ENCODE measurements at places on chromosomes 6 and 20. TPM values are rescaled to one million over a fixed set of nuclear protein-coding genes. Genes with fewer than 3 reads are reported as not detected.

- no peak for DNase-seq
Measured at GRCh38 chr6:11367638-11368199, 135.3 kb upstream of the NEDD9 start.

The C6orf52 gene
- total RNA-seq, result not detected

- DNase-seq, result peak; percentile 54
Measured at GRCh38 chr20:40713508-40713907, 24.5 kb upstream of the MAFB start.

DNA sequence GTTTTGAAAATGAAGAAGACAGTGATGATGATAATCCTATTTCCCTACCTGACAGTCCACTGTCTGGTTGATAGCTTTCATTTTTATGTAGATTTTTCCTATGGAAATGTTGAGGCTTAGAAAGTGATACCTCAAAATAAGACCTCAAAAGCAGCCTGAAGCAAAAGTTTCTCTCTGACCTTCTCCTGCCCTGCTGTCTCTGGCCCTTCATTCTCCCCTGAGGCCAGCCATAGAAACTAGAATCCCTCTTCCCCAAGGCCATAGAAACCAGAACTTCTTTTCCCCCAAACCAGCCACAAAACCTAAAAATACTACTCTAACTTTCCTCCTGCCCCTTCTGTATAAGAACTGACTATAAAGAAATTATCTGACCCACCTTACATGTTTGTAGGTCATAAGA, 52.6 kb upstream of the GCM1 start:
- DNase-seq, result no peak

The LYRM4 gene
- 30.5 TPM for total RNA-seq

GRCh38 chr6:100105138-100105537, 111.1 kb upstream of the MCHR2 start:
- no peak for DNase-seq

- no peak for DNase-seq
Measured at GRCh38 chr6:48844696-48845095, 618.4 kb downstream of the MMUT start.

DNA sequence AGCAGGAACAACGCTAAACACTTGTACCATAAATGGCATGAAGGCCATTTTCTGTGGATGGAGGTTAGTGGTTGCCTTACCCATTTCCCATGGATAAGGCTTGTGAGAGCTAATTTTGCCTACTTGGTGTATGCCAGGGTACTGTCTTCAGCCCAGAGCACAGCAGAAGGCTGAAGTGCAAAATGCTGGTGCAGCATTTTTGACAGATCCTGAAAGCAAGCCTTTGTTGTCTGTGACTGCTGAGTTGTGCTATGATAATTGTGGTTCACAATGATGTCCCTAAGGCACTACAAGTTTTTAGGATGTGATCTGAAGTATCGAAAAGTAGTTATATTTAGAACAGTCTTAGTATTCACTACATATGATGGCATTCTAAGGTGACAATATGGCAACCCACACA, 14.7 kb upstream of the HMGN3 start:
- no peak for DNase-seq

The TSPO2 gene
- total RNA-seq, result not detected

The CD24 gene
- not detected for total RNA-seq

The SLC22A16 gene
- 0.20 TPM for total RNA-seq

- no peak for DNase-seq
Measured at GRCh38 chr6:147467886-147468285, 40.6 kb upstream of the SAMD5 start.

DNA sequence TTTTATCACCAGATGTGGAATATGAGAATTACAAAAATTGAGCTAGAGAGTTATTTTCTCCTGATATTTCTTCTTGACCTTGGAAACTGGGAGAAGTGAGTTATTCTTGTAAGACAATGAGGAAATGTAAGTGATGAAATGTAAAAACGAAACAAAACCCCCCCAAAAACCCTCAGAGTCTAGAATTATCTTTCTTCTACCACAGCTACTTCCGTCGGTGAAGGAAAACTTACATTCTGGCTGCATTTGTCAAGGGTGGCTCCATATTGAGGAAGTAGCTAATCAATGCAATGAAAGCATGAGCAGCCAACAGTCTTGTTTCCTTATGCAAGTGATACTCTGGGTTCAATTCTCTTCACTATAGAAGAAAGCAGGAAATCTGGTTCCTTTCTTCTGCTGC, 661.7 kb upstream of the CITED2 start:
- DNase-seq, result no peak

GRCh38 chr6:811831-812230, 118.9 kb upstream of the EXOC2 start:
- no peak for DNase-seq

- DNase-seq, result no peak
Measured at GRCh38 chr6:168785720-168786511, 344.9 kb downstream of the SMOC2 start.

The ABCC10 gene
- total RNA-seq, result 11.0 TPM

The POLR3F gene
- 7.4 TPM for total RNA-seq

DNA sequence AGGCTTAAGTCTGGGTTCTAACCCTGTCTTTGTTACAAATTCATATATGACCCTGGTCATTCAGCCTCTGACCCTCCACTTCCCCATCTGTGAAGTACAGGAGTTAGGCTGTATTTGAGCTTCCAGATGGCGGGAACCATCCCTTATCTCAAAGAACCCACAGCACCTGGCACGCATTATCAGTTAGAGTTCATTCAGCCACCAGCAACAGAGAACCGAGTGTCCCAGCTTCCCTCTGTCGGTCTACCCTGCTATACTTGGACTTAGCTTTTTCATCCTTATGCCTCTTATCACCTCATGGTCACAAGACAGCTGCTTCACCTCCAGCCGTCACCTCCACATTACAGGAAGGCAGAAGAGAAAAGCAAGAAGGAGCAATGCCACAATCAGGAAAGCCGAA, 147.8 kb downstream of the EYA2 start:
- DNase-seq, result no peak

The ZNF292 gene
- total RNA-seq, result 58.3 TPM

The C6orf141 gene
- 0.45 TPM for total RNA-seq

The TCF19 gene
- total RNA-seq, result 3.4 TPM

The KIAA1755 gene
- 17.0 TPM for total RNA-seq

DNA sequence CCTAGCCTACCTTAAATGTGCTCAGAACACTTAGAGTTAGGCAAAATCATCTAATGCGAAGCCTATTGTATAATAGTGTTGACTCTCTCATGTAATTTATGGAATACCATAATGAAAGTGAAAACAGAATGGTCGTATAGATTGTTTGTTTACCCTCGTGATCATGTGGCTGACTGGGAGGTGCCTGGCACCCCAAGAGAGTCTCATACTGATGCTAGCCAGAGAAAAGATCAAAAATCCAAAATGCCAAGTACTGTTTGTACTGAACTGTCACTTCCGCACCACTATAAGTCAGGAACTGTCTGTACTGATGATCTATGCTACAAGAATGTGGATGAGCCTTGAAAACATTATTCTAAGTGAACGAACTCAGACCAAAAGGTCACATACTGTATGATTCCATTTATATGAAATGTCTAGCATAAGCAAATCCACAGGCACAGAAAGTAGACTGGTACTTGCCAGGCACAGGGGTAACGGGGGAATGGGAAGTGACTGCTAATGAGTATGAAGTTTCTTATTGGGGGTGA, 22.4 kb downstream of the ZMYND8 start:
- no peak for DNase-seq

The CD83 gene
- total RNA-seq, result 1.7 TPM

The SLX4IP gene
- total RNA-seq, result 2.4 TPM

DNA sequence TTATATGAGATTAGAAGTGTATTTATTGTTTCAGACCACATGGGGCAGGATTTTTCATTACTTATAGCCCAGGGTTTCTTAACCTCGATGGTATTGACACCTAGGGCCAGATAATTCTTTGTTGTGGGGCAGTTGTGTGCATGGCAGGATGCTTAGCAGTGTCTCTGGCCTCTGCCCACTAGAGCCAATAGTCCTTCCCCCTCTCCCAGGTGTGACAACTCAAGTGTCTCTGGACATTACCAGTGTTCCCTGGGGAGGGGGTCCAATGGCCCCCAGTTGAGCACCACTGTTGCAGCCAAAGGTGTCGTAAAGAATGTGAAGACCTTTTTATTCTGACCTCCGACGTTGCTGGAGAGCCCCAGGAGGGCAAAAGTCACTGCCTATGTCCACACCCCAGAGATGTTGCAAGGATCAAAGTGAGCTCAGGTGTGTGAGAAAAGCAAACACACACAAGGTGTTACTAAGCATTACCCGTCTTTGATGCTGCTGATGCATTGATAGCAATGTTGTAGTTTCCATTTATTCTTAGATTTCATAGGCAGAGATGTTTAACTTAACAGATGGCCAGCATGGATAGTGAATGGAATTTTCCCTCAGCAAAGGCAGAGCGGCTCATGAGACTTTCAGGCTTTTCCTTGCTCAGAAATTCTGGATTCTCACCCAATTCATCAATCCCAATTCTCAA, 22.2 kb downstream of the BANF2 start:
- DNase-seq, result no peak

DNA sequence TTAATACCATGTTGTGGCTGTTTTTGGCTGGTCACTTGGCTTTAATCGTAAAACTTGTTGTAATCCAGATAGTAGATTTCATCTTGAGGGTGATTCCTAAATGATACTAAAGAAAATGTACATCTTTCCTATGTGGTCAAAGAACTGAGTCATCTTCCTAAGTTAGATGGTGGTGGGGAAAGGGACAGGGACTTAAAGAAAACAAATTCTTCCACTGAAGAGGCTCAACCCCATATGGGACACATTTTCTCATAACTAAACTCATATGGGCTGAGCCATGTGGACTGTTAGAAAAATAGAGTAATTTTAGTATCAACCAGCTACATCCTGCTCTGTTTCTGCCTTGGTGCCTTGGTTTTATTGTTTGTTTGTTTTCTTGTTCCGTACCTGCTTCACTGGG, 155.8 kb downstream of the TSHZ2 start:
- DNase-seq, result no peak

DNA sequence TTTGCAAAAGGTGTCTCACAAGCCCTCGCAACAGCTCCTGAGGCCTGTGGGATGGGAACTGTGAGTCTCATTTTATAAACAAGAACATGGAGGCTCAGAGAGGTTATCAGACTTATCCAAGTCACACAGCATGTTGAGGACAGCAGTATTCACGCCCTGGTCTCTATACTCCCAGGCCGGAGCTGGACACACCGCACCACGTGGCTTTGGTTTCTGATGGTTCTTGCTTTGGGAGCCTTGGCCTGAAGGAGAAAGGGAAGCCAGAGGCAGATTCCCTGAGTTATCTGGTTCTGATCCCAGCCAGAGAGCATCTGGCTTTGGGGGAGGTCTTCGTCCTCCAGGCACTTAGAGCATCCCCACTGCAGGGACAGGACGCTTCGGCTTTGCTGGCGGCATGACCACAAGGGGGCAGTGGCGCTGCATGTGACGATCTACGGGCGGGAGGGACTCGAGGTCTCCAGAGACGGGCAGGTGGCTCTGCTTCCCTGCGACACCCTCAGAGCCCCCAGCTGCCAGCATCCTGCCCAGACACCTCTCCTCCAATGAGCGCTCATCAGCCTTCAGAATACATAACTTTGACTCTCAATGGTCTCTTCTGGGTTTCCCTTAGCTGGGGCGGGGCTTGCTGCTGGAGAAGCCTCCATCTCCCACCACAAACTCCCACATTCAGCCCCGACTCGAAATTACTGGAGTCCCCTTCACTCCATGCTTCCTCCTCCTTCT, 51.4 kb upstream of the SAYSD1 start:
- DNase-seq, result peak; percentile 91

- no peak for DNase-seq
Measured at GRCh38 chr6:7900621-7901020, 10.0 kb downstream of the TXNDC5 start.

DNA sequence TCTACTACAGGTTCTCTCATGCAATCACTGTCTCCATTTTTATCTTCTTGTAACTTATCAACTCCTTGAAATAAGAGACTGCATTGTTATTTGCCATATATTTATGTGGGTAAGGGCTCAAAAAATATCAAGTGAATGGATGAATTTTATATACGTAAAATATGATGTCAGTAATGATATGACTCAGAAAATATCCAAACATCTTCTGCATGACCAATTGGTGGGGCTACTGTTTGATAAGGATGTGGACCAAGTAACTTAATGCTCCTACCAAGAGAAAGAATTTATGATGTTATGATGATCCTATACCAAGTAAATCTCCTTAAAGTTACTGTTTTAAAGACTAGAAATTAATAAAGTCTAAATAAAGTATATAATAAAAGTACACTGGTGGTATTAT, 103.7 kb downstream of the OGFRL1 start:
- no peak for DNase-seq

GRCh38 chr6:166959911-166960608, 3.7 kb upstream of the RNASET2 start:
- no peak for DNase-seq

The MCCD1 gene
- total RNA-seq, result not detected

DNA sequence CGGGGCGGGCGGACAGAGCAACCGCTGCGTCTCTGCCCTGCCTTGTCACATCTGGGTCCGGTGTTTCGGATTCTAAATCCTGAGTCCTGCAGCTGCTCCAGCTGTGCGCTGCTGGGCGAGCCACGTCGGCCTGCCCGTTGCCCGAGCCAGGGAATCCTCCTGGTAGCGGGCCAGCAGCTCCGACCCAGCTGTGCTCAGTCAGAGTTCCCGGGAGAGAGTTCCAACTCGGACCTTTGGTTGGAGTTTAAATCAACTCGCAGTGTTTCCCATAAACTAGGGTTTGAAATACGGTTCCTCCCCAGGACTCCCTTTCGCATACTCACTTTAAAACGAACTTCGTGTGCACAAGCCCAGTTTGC, 315 bp upstream of the PDE10A start:
- DNase-seq, result peak; percentile 78

DNA sequence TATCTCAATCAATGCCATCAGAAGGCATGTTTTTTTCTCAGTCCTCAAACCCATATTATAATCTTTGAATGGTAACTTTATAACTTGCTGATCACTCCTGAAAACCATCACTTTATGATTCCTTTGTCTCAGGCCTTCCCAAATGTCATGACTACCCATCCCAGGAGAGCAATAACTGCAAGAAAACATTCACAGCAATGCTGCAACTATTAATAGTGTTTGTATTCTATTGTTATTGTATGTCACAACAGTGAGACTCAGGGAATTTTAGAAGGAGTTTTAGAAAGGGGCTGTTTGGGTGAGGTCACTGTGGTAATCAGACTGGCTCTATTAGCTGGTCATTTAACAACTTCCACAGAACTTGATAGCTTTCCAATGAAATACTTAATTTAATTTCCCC, 301.4 kb upstream of the TBX18 start:
- no peak for DNase-seq

GRCh38 chr6:4777394-4777935, 1.3 kb downstream of the CDYL start:
- DNase-seq, result no peak

The BAG2 gene
- 11.3 TPM for total RNA-seq

The FERMT1 gene
- total RNA-seq, result 1.7 TPM

- no peak for DNase-seq
Measured at GRCh38 chr20:36378686-36379085, 72.5 kb downstream of the DLGAP4 start.

- no peak for DNase-seq
Measured at GRCh38 chr20:24964506-24964840, 15.4 kb downstream of the CST7 start.

The NRSN1 gene
- not detected for total RNA-seq
